ENCODE measurements at places on chromosomes 3 and 15.

- H3K27me3 ChIP-seq = no peaks in the 10 kb centered on the region
- H3K4me3 ChIP-seq = no peak overlapping the region
- H3K27ac ChIP-seq = peak overlapping the region; percentile 42
- no peaks in the 10 kb centered on the region for H3K36me3 ChIP-seq
Measured at GRCh38 chr3:53715815-53716483, 130.3 kb downstream of the CHDH start.

DNA sequence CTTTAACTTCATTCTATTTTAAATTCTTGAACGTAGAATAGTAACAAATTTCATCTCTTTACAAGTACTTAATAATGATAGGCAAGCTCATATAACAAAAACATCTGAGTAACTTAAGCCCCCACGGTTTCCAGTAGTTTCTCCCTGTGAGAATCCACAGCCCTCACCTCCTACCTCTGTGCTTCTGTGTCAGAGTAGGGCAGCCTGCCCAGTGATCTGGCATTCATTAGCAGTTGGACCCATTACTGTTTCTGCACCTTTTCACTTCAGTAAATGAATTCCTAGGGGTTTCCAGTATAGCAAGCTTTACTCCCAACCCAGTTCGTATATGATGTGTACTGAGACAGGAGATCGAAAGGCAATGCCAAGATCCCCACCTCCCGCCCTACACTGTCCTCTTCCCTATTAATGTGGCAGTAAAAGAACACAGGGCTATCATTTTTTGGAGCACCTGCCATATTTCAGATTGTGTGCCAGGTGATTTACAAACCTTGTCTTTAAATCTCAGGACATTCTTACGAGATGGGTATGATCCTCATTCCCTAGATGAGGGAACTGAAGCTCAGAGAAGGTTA lies 40.8 kb downstream of the EIF2AK4 start:
- no peak for DNase-seq
- no peaks in the 10 kb centered on the region for H3K4me1 ChIP-seq
- no peaks in the 10 kb centered on the region for H3K27me3 ChIP-seq
- no peak overlapping the region for H3K27ac ChIP-seq
- no peak overlapping the region for H3K4me3 ChIP-seq

DNA sequence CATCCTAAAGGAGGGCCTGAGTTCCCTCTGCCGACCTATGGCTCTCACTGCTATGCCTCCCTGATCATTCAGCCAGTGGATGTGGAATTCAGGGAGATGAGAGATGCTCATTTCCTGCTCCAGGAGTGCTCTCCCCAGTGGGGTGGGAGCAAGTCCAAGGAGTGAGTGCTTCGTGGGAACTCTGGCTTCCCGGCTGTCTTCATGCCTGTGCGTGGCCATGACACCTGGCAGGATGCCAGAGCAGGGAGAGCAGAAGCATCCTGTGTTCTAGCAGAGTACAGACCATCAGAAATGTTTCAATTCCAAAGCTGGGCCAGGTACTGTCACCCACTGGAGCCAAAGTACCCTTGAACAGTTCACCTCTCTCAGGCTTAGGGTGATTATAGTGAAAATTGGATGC lies 45.1 kb downstream of the APH1B start:
- H3K4me1 ChIP-seq = no peaks in the 10 kb centered on the region
- H3K36me3 ChIP-seq = no peaks in the 10 kb centered on the region
- H3K27me3 ChIP-seq = no peaks in the 10 kb centered on the region
- H3K27ac ChIP-seq = no peak overlapping the region

DNA sequence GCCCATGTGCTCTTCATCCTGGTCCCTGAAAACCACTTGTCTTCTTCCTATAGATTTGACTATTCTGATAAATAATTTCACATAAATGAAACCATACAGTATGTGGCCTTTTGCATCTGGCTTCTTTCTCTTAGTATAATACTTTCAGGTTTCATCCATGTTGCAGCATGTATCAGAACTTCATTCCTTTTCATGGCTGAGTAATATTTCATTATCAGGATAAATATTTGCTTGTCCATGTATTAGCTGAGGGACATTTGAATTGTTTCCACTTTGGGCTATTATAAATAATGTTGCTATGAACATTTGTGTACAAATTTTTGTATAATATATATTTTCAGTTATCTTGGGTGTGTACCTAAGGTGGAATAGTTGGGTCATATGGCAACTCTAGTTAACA lies 29.8 kb upstream of the AEN start:
- no peak for DNase-seq
- no peaks in the 10 kb centered on the region for H3K36me3 ChIP-seq
- no peaks in the 10 kb centered on the region for H3K4me1 ChIP-seq
- H3K27me3 ChIP-seq = no peaks in the 10 kb centered on the region

DNA sequence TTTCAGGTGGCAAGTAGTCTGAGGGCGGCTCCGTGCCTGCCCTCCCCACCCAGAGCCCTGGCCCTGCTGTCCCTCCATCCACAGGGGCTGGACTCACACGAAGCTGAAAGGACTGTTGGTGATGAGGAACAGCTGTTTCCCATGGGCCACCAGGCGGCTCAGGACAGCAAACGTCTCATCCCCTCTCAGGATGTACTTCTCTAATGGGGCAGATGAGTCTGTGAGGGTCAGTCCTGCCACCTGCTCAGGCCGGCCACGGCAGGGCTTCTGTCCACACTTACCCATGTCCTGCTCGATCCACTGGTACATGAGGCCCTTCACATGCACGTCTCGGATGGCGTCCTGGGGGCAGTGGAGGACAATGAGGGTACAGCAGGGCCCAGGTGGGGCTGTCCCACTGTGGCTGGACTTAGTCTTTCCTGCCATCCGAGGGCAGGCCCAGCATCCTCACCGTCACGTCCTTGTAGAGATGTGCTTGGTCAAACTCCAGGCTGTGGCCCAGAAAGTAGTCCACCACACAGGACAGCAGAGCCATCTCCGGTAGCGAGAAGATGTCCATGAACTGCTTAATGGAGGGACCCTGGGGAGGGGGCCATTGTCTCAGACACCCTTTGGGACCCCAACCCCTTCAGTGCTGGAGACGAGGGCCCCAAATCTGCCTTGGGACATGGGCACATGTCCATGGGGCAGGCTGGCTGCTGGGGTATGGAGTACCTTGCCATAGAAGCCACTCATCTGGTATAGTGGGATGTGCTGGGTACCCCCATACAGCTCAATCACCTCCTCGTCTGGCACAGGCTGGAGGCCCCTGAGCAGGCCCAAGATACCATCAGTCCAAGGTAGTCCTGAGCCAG lies 5.7 kb downstream of the NT5DC2 start:
- H3K27ac ChIP-seq = peak overlapping the region; percentile 83
- no peak overlapping the region for H3K4me3 ChIP-seq
- H3K27me3 ChIP-seq = no peaks in the 10 kb centered on the region
- peaks cover 79% of the 10 kb centered on the region for H3K4me1 ChIP-seq
- no peaks in the 10 kb centered on the region for H3K36me3 ChIP-seq

DNA sequence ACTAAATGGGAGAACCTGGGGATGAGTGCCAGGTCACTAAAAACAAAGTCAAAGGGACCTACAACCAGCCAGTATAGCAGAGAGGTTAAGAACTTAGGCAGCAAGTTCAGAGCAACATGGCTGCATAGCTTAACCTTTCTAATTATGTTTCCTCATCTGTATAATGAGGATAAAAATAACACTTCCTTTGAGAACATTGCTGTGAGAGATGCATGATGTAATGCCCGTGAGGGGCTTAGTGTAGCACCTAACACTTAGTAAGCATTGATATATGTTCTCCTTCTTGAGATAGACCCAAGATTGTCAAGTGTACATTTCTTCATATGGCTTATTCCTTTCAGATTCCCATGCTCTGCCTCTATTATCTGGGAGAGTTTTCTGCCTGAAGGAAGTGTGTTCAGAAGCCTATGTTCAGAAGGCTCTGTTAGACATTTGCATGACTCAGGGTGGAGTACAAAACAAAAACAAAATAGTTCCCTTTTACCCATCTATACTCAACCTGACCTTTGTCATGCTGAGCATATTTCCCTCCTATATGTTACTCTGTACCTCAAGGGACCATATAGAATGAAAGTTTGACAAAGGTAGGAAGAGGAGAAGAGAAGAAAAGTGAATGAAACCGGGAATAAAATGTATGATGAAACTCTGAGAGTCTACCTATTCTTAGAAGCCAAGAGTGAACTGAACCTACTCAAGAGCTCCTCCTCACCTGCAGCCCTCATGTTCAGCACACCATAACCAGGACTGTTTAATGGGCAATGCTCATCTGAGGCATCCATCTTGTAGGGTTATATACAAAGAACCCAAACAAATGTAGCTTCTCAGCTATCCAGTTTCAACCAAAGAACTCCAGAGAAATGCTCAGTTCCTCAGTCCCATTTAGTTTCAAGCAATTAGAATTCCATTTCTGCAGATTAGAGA lies 70.7 kb upstream of the KCNMB2 start:
- H3K4me3 ChIP-seq = no peak overlapping the region
- H3K27ac ChIP-seq = no peak overlapping the region
- no peaks in the 10 kb centered on the region for H3K4me1 ChIP-seq
- H3K36me3 ChIP-seq = no peaks in the 10 kb centered on the region

GRCh38 chr3:64508140-64508539 lies 179.7 kb downstream of the ADAMTS9 start:
- peaks cover 7% of the 10 kb centered on the region for H3K4me1 ChIP-seq
- no peaks in the 10 kb centered on the region for H3K27me3 ChIP-seq
- DNase-seq = no peak
- H3K36me3 ChIP-seq = no peaks in the 10 kb centered on the region
- H3K27ac ChIP-seq = no peak overlapping the region
- H3K4me3 ChIP-seq = no peak overlapping the region

GRCh38 chr3:134325061-134325705 lies 49.1 kb downstream of the AMOTL2 start:
- peak overlapping the region; percentile 60 for H3K27ac ChIP-seq
- H3K4me1 ChIP-seq = peaks cover 32% of the 10 kb centered on the region
- DNase-seq = no peak
- no peak overlapping the region for H3K4me3 ChIP-seq
- H3K27me3 ChIP-seq = no peaks in the 10 kb centered on the region
- H3K36me3 ChIP-seq = no peaks in the 10 kb centered on the region

DNA sequence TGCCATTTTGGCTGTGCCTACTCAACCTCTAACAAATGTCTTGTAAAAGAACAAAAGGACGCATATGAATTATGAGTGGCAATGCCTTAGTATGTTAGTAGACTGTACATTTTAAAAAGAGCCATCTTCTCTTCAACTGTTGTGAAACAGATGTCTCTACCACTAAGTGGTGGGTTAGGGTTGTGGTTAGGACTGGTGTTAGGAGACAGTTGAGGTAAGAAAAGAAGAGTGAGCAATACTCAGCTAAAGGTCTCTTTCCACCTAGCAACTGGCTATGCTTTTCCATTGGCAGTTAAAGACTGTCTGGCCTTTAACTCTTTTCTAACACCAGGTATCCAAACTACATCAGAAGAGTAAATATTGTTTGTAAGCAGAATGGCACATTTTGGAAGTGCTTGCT lies 221.7 kb upstream of the TBC1D5 start:
- no peak for DNase-seq
- no peak overlapping the region for H3K4me3 ChIP-seq
- no peaks in the 10 kb centered on the region for H3K36me3 ChIP-seq
- no peaks in the 10 kb centered on the region for H3K4me1 ChIP-seq

GRCh38 chr3:6179761-6180160 lies 681.2 kb upstream of the GRM7 start:
- H3K27me3 ChIP-seq = no peaks in the 10 kb centered on the region
- no peak for DNase-seq
- H3K4me3 ChIP-seq = no peak overlapping the region
- H3K4me1 ChIP-seq = no peaks in the 10 kb centered on the region
- H3K27ac ChIP-seq = no peak overlapping the region

DNA sequence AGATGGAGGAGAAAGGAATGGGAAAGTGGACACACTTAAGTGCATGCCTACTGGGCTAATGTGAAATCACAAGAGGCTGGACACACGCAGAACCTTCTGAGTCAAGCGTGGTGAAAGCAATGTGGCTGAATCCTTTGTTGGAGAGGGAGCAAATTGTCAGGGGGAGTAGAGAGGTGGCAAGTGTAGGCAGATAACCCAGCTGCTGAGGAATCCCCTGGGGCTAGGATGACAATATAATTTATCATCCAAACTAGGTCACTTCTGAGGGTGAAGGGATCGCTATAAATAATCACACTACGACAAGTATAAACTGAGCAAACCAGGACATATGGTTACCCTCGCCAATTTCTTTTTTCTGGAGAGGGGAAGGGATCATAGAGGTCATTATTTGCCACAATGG lies 28.7 kb downstream of the TAMM41 start:
- H3K4me1 ChIP-seq = no peaks in the 10 kb centered on the region
- H3K27me3 ChIP-seq = no peaks in the 10 kb centered on the region
- DNase-seq = no peak
- no peak overlapping the region for H3K27ac ChIP-seq
- no peak overlapping the region for H3K4me3 ChIP-seq

GRCh38 chr15:94840794-94841783 lies 609.7 kb downstream of the MCTP2 start:
- peaks cover 13% of the 10 kb centered on the region for H3K4me1 ChIP-seq
- no peak overlapping the region for H3K4me3 ChIP-seq
- H3K27ac ChIP-seq = no peak overlapping the region
- H3K27me3 ChIP-seq = no peaks in the 10 kb centered on the region
- no peaks in the 10 kb centered on the region for H3K36me3 ChIP-seq

- H3K36me3 ChIP-seq = no peaks in the 10 kb centered on the region
- H3K4me3 ChIP-seq = no peak overlapping the region
- DNase-seq = peak; percentile 54
- peaks cover 28% of the 10 kb centered on the region for H3K4me1 ChIP-seq
- no peaks in the 10 kb centered on the region for H3K27me3 ChIP-seq
Measured at GRCh38 chr15:75036212-75036616, 12.8 kb downstream of the PPCDC start.

All from upper lobe of left lung (tissue), 6 donors.